ENCODE measurements at places on chromosomes 2 and 18.

GRCh38 chr18:45617284-45617683 is 2.0 kb downstream of the SLC14A2 start:
- DNase-seq: peak; percentile 90

GRCh38 chr2:104929663-104930062 is 75.7 kb downstream of the POU3F3 start:
- DNase-seq: no peak

DNA sequence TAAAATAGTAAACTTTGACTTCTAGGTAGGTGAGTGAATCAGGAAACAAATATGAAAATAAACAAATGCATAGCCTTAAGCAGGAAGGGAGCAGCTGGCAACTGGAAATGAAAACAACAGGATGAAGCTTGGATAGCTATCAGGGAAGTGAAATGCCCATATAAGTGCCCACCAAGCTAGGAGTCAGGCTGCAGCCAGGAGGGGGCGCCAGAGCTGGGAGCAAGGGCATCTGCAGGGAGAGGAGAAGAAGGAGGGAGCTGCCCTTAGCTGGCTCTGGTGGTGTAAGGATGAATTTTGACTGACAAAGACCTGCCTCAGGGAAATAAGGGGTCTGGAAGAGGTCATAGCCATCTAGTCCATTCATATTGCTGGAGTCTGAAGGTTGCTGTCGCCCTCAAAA is 298.3 kb downstream of the TDRD15 start:
- peak; percentile 27 for DNase-seq

DNA sequence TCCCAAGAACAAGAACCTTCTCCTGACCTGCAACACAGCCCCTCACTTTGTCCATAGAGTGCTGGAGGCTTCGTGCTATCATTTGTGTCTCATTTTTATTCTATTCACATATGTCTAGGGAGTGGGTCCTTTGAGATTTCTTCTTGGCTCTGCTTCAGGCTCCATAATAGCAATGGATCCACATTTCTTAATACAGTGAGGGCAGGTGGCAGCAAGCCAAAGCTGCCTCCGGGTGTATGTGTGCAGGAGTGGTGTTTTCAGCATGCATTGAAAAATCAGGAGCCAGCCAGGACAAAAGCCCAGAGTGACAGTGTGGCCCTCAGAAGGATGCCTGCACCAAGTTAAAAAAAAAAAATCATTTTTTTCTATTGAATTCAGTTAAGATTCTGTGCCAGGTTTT is 115.1 kb upstream of the PELI1 start:
- DNase-seq: no peak

- no peak for DNase-seq
These were observed 95.9 kb upstream of the STON1 start for GRCh38 chr2:48434101-48434500.

GRCh38 chr2:223868005-223868404 is 30.6 kb upstream of the AP1S3 start:
- no peak for DNase-seq

DNA sequence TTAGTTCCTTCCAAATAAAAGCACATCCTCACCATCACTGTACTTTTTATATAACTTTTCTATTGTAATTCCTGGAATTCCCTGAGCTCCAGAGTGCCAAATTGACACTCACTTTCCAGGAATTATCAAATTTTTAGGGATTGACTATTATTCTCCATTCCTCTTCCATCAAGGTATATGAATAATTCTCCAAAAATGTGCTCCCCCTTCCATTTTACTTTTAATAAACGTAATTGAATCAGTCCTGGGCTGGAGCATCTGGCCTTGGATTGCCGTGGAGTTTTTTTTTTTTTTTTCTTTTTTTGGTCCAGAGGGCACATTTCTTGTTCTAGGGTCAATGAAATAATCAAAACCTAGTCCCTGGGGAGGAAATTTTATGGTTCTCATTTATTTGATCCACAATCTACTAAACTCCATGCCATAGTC is 304.3 kb downstream of the CDCA7 start:
- DNase-seq: no peak

- DNase-seq: no peak
These were observed 44.9 kb upstream of the REL start for GRCh38 chr2:60836491-60836890.

- DNase-seq: no peak
These were observed 141.1 kb downstream of the EN1 start for GRCh38 chr2:118706371-118706770.

DNA sequence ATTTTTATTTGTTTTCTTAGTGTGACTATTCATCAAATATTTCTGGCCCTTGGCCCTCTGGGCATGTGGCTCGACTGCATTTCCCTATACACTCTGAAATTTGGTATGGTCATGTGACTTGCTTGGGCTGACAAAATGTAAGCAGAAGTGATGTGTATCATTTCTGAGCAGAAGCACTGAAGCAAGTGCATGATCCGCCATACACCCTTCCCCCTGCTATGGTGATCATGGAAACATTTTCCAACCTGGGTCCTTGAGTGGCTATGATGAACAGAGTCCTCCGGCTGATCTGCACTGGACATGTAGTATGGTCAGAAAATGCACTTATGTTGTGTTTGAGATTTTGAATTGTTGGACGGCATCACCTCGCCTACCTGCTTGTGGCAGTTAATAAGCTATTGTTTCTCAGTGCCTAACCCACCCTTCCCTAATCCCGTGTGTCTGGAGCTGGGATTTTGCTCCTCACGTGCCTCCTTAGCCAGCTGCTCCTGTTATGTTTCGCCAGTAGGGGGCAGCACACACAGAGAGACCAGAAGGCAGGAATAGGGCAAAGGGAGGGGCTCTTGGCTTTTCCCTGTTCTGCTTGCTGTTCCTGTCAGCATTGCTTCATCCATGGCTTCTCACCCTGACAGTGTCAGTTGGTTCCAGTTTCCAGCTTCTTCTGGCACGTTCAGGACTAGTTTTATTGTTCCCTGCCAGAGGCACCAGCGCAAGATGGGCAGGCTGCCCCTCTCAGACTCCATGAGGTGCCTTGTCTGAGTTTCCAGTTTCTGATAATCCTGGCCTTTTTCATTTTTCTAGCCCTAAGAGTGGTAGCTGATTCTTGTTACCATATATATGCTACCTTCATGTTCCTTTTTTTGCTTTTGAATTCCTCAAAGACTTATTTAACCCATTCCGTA is 207.4 kb downstream of the ARL6IP6 start:
- peak; percentile 81 for DNase-seq

DNA sequence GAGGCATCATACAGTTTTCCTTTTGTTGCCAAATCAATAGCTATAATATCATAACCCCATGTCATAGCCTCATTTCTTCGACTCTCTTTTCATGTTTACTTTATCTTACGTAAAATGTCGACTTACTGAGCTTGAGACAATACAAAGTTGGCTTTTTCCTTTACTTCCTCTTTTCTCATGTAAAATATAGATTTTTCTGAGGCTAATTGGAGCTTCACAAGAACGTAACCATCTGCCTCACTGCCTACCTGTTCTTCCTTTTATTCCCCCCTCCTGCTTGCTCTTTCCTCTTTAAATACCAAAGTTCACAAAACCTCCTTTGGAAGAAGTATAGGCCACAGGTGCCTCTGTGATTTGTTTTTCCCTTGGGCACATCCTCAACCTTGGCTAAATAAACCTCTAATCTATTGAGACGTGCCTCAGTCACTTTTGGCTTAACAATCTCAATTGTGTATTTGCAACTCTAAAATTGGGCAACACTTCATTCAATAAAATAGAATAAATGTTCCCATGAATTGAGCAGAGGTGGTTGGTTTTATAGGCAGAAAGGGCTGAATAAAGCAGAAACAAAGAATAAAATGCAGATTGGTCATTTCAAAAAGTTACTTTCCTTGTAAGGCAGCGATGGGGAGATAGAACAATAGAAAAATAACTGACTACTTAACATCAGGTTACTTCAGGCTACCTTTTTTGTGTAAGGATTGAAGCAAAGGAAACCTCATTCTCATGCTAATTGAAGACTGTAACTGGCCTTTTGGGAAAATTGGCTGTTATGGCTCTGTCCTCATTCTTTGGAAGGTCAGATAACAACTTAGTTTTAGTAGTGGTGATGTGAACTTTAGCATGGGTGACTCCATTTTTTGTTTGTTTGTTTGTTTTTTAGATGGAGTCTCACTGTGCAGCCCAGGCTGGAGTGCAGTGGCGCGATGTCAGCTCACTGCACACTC is 21.3 kb downstream of the COMMD1 start:
- DNase-seq: no peak

GRCh38 chr18:1017227-1018058 is 112.8 kb downstream of the ADCYAP1 start:
- DNase-seq: no peak

GRCh38 chr18:50559752-50560680 is at the start of gene MAPK4:
TSS of gene MAPK4 (plus strand) at chr18:50560087. CDS start at chr18:50663959, 103,872 bp downstream.
- peak; percentile 37 for DNase-seq

- DNase-seq: no peak
These were observed 69.8 kb upstream of the ACVR1C start for GRCh38 chr2:157698430-157698829.

GRCh38 chr2:169715379-169716237 is 18.0 kb upstream of the KLHL23 start:
- DNase-seq: peak; percentile 82

DNA sequence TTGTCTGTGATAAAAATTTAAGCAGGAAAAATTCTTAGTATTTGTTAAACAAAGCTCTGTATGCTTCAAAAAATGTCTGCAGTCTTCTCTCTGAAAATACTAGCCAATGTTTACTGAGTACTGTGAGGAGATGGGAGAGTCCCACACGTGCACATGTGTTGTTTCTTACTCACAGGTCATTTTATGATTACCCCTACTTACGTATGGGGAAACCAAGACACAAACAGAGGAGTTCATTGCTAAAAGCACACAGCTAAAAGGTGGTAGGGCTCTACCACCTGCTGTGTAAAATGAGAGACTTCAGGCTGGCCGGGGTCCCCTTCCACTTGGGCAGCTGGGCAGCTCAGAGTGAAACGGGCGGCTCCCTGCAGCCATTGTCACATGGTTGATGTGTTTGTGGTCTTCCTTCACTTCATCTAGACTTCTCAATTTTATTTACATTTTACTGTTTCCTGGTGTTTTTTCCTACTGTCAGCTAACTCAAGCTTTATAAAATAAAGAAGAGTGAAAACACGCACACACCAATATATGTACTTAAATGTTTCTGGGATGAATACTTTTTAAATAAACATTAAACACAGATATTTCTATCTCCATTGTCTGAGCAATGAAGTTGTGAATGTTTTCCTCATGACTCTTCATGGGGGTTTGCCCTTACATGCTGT is 71.2 kb downstream of the MBP start:
- DNase-seq: no peak

DNA sequence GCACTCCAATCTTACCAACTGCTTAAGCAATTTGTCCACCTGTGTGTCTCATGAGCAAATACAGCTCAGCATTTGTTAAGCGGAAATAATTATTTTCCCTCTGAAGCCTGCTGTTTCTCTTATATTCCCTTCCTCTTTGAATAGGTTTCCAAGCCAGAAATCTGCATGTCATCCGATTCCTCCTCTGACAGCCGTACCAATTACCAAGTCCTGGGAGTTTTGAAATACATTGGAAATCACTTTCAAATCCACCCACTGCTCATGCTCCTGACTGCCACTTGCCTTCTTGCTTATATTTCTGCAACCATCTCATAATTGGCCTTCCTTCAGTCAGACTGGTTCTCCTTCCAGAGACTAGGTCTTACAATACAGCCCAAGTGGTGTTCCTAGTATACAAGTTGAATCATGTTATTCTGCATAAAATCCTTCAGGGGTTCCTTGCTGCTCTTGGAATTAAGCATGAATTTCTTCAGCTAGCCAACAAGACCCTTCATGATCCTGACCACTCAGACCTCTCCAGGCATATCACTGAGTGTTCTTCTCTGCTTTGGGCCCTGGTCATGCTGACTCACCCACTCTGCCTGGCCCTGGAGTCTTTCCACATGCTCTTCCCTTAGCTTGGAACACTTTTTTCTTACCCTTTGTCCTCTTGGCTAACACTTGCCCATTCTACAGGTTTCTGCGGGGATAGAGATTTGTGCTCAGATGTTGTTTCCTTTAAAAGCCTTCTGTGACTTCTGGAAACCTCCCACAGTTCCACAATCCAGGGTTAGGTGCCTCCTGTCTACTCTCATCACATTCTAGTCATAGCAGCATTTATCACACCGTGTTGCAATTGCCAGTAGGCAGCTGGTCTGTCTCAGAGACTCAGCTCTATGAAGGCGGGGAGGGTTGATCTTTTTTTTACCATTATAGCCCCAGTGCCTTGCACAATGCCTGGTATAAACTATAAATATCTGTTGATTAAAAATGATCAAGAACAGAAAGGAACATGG is 157.6 kb downstream of the ARL6IP6 start:
- no peak for DNase-seq

DNA sequence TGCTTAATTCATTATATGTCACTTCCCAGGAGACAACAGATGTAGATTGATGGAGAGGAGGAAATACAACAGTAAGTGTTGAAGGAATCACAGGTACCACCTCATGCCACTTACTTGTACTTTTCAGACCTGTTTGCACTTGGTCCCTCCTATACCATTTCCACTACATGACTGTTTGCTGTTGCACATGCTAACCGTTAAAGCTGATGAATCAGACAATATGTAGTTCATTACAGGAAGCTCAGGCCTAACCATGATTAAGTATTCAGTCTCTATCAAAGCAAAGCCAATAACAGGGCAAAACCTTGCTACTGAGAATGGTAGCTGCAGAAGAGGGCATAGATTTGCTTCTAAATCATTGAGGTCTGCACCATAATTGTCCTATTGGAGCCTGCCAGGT is 30.2 kb upstream of the GRP start:
- DNase-seq: no peak

GRCh38 chr2:12741380-12741779 is 24.6 kb downstream of the TRIB2 start:
- DNase-seq: no peak

DNA sequence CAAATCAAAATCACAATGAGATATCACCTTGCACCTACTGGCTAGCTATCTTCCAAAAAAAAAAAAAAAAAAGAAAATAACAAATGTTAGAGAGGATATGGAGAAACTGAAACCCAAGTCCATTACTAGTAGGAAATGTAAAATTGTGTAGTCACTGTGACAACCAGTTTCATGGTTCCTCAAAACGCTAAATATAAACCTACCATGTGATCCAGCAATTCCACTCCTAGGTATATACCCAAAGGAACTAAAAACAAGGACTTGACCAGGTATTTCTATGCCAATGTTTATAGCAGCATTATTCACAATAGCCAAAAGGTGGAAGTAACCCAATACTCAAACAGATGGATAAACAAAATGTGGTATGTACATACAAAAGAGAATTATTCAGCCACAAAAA is 11.7 kb upstream of the SCRN3 start:
- no peak for DNase-seq

GRCh38 chr2:161206471-161207032 is 46.3 kb downstream of the TANK start:
- DNase-seq: no peak
